ENCODE measurements at places on chromosomes 16 and 17.

DNA sequence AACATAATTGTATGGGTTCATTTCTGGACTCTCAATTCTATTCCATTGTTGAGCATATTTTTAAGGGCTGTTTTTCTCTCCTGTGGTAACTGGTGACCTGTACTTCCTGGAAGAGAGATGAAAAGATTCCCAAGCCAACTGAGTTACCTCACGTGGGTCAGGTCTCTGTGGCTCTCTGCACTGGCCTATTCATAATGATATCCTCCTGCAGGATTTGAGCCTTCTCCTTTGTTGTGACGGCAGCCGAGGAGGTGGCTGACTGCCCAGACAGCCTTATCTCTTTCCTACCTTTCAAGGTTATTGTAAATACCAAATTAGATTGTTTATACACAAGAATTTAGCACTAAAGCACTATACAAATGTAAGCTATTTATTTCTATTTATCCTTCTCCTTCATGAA lies 2.7 kb upstream of the ACE start:
- DNase-seq, result no peak

DNA sequence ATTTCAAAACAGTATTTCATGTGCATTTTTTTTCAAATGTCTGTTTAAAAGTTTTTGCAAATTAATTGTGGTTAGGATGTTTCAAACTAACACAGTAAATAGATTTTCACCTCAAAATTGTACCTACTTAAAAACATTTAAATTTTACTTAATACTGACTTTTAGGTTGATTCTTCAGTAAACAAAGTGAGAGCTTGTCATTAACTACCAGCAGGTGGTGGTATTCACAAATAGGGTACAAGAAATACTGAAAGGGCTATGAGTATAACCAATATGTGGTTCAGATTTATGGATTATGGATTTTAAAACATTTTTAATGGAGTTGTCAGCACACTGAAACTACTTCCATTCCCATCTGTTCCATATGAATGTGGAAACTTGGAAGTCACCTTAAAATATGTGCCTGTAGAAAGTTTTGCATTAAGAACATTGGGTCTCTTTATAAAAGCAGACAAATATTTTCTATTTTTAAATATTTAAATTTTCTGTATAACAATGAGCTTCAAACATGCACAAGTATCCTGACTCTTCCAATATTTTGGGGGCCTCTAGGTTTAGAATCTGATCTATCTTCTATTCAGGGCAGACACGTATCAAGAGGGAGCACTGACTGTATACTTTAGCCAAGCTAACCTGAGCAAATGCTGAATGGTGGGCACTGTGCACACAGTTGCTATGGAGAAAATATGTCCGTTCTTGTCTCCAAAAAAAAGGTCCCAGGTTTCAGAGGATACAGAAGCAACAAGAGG lies 155.6 kb downstream of the SNX11 start:
- DNase-seq, result no peak

DNA sequence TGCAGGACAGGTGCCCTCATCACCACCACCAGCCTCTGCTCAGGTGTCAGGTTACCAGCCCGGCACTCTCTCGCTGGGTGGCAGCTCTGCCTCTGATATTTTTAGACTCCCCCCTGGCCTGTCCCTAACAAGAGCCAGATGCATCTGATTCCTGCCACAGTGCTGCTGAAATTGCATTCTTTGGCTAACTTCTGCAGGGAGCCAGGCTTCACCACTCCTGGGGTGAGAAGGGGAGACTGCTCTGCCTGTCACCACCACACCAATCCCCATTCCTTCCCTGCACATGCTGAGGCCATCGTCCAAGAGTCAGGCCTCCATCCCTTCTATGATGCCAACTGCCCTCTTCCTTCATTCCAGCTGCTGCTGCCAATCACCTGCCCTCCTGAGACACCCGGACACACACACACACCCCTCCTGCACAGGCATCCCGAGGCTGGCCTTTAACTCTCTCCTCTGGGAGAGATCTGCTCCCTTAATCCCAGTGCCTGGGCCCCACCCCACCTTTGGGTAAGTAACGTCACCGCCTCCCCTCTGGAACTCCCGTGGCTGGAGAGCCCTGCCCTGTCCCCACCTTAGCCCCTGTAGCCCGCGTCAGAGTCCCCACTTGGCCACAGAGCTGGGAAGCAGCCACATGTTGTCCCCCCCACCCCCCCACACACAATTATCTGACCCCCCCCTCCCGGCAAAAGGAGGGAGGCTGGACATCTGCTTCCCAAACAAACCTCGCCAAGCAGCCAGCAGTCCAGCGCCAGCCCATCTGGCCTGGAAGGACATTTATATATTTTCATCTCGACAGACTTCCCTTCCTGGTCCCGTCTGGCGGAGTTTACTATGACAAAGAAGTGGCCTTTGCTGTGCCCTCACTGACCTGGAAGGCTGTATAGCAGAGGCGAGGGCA lies 2.8 kb downstream of the EMP2 start:
- no peak for DNase-seq

DNA sequence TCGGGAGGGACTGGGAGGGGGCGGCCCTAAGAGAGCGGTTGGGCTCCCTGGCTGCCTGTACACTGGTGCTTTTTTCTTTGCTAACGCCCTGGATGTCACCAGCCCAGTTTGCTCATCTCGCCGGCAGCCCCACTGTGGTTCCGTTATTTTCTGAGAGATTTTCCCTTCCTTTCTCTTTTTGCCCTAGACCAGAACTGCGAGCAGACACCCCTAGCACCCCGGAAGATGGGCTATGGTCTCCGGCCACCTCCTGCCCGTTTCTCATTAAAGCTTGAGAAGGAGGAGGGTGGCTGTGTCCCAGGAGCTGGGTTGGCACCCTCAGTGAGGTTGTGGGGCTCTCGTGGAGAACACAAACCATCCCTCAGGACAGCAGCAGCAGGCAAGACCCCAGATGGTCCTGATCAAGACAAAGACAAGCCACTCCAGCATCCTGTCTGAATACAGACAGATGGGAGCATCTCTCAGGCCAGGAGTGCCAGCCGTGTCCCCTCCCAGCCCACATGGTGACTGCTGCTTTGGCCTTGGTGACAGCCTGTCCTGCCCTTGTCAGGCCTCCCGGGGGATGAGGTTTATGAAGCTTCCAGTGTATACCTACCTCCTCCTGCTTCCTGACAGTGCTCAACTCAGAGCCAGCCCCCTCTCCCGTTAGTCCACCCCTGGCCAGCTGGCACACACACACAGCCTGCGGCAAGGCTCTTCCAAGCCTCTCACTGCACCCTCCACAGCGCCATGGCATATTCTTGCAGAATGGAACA lies 77.2 kb downstream of the KCNJ12 start:
- no peak for DNase-seq

DNA sequence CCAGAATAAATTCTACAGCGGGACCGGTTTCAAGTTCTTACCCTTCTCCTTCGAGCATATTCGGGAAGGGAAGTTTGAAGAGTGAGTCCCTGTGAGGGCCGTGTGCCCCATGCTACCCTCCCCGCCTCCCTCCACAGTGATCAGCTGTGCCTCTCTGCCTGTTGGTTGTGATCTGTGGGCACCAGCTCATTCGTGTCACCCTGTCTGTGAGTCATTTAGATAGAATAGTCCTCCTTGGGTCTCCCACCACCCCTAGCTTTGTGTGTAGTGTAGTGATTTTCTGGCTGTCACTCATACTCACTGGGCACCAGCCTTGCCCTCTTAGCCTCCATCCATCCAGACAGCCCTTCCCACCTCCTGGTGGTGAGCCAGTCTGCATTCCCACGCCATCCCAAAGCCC lies 15.0 kb upstream of the NAGLU start:
- DNase-seq, result no peak

- DNase-seq, result no peak
These were observed 11.7 kb downstream of the SMPD3 start for GRCh38 chr16:68436581-68436980.

DNA sequence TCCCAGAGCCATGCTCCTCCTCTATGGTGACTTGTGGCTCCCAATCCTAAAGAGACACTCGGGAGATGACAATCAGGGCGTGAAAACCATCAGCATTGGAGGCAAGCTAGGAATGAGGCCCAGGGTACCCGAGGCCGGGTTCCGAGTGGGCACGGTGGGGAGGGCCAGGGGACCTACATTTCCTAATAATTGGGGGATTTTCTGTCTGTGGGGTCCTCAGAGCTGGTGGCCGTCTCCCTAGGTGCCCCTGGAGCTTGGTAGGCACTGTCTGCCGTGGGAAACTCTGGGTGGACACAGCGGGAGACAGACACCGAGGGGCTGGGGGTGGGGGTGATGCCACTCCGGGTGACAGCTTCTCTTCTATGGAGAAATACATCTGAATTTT lies 312.5 kb upstream of the TNRC6C start:
- no peak for DNase-seq

- no peak for DNase-seq
These were observed 46.9 kb downstream of the LCMT1 start for GRCh38 chr16:25158401-25158800.

DNA sequence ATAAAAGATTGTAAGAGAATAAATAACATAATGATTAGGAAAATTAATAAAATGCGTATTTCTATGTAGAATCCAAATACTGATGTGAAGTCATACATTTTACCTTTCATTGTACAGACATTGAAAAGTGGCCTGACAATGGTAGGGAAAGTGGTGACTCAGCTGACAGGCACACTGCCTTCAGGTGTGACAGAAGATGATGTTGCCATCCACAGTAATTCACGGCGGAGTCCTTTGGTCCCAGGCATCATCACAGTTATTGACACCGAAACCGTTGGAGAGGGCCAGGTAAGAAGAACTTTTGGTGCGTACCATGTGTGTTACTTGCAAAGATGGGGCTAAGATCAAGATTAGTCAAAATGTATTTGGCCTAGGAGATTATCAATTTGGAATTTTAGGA lies 232.8 kb downstream of the BCAS3 start:
- no peak for DNase-seq

DNA sequence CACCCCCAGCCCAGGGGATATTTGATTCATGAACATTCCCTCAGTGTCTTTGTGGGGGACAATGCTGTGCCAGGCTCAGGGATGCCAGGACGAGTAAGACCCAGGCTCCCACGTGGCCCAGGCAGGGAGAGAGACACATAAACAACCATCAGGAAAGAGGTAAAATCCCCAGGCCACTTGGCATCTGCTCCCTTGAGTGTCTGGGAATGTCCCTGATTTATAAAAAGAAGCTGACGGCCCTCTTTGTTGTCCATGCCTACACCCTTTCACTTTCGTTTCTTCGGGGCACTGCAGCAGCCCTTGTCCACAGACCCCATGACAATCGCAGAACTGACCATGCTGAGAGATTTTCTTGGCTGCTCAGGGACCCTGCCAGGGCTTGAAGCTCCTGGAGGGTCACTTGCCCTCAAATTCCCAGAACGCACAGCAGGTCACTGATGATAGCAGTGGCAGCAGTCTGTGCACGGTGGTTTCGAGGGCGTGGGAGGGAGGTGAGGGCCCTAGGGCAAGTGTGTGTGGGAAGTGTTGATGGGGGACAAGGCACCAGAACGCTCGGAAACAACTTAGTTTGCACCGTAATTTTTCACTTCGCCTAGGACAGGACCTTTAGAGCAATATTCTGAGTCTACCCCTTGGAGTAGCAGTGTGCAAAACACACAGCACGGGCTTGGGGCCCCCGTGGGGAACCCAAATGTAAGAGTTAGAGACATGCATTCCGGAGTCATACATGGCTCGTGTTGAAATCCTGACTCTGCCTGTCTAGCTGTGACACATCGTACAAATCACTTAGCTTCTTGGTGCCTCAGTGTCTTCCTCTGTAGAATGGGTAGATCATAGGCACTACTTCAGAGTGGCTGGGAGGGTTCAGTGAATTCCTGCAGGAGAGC lies 4.7 kb downstream of the NOD2 start:
- DNase-seq, result peak; percentile 49

DNA sequence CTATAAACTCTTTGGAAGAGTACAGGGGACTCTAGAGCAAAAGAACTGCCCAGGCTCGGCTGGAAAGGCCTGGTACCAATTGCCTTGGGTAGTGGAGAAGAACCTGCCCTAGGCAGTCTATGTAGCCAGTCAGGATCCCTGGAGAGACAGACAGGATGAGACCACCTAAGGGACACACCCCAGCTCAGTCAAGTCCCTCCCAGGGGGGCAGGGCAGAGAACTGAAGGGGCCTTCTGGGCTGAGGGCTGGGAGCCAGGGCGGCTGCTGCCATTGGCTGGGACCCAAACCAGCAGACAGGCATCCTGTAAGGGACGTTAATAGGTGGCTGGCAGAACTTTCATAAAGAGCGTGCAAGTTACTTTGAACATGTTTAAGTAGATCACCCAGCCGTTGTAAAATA lies 12.8 kb upstream of the SLC38A8 start:
- no peak for DNase-seq

DNA sequence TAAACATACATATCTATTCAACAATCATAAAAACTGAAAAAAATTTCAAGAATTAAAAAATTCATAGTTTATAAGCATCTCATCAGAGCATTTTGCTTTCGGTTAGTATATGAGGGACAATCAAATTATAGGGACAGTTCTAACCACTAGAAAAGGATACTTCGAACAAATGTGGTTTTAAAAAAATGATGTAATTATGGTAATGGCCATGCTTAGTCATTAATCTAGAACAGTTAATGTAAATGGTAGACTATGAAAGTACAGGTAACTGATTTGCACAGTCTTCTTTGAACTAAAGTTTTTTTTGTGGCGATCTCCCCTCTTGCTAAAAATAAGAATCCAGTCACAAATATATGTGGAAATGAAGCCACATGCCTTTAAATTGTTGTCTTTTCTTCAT lies 63.5 kb upstream of the PHOSPHO1 start:
- DNase-seq, result no peak

- DNase-seq, result no peak
These were observed 28.0 kb downstream of the LLGL2 start for GRCh38 chr17:75553295-75554110.

GRCh38 chr17:44768505-44769142 lies 9.8 kb downstream of the ADAM11 start:
- no peak for DNase-seq

GRCh38 chr17:19391432-19391831 lies 4.4 kb upstream of the MFAP4 start:
- DNase-seq, result no peak

DNA sequence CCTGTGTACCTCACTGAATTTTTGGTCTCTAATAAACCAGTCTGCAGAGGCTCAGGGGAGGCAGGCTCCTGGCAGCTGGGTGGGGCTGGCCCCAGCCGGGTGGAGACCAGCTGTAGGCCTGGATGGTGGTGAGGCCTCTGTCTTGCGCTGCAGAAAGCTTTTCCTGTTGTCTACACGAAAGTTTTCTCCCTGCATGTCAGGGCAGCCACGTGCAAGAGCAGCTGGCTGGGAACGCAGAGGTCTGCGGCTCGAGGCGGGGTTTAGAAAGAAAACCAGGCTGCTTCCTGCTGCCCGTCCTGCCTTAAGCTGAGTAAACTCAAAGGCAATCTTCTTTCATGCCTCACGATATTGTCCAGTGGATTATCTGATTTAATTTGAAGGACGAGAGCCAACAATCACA lies 2.4 kb downstream of the SERPINF1 start:
- peak; percentile 33 for DNase-seq

GRCh38 chr17:42178817-42179216 lies 2.1 kb downstream of the KCNH4 start:
- peak; percentile 41 for DNase-seq
